ENCODE measurements at places on chromosomes 3 and 15. TPM values are rescaled to one million over a fixed set of nuclear protein-coding genes. Genes with fewer than 3 reads are reported as not detected.

Gene GPR62
- total RNA-seq, result 0.25 TPM

Gene FGF12
- total RNA-seq, result 103 TPM

Gene FAM81A
- total RNA-seq, result 51.1 TPM

Gene KLHL6
- total RNA-seq, result 0.49 TPM

Gene CADPS
- total RNA-seq, result 202 TPM

Gene ZNF620
- total RNA-seq, result 9.3 TPM

Gene SKOR1
- 0.25 TPM for total RNA-seq
